ENCODE measurements at places on chromosomes 16 and 17. TPM values are rescaled to one million over a fixed set of nuclear protein-coding genes. Genes with fewer than 3 reads are reported as not detected.

The MYH11 gene
- total RNA-seq: not detected

The CES3 gene
- total RNA-seq: 0.48 TPM

The KRT36 gene
- total RNA-seq: 0.17 TPM

The SERPINF2 gene
- total RNA-seq: 36.3 TPM

The CLDN7 gene
- 284 TPM for total RNA-seq

The KRT39 gene
- 0.70 TPM for total RNA-seq

The CCDC78 gene
- 3.9 TPM for total RNA-seq

The EPX gene
- not detected for total RNA-seq

The SRSF2 gene
- total RNA-seq: 198 TPM

The CX3CL1 gene
- total RNA-seq: 17.8 TPM

The TEKT1 gene
- total RNA-seq: 1.6 TPM

The CPPED1 gene
- 15.2 TPM for total RNA-seq

DNA sequence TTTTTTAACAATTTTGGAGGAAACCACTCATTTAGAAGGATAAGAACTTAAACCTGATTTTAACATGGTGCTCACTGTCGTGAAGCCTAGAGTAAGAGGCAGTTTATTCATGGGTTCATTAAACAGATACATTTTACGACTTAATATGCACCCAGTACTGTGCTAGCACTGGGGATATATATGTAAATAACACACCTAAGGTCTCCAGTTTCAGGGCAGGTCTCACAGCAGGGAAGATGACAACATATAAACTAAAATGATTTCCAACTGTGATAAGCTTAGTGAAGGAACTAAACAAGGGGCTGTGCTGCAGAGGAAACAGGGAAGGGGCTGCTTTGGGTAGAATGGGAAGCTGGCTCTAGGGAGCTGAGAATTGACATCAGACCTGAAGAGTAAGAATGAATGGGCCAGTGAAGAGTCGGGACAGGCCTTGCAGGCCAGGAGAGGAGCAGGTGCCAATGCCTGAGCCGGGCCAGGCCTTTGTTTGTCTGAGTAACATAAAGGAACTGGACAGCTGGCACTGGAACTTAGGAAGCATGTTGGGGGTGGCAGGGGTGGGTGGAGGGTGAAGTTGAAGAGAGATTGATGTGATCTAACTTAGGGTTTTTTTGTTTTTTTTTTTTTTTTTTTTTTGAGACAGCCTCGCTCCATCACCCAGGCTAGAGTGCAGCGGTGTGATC, 12.1 kb downstream of the NT5M start:
- no peak for DNase-seq

DNA sequence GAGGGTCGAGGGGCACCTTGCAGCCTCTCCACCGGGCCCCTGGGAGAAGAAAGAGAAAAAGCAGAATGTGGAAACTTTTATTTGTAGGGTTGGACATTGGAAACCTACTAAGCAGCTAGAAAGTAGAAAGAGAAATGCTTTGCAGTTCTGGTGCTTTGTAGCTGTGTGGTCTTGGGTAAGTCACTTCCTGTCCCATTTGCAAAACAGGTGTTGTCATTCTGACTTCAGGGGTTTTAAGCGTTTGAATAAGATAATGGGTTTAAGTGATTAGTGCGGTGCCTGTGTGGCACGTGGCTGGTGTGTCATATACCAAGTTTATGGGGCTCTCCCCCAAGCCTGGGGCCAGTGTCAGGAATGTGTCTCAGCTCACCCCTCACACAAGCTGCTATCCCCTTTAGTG, 1.6 kb downstream of the CA4 start:
- no peak for DNase-seq

DNA sequence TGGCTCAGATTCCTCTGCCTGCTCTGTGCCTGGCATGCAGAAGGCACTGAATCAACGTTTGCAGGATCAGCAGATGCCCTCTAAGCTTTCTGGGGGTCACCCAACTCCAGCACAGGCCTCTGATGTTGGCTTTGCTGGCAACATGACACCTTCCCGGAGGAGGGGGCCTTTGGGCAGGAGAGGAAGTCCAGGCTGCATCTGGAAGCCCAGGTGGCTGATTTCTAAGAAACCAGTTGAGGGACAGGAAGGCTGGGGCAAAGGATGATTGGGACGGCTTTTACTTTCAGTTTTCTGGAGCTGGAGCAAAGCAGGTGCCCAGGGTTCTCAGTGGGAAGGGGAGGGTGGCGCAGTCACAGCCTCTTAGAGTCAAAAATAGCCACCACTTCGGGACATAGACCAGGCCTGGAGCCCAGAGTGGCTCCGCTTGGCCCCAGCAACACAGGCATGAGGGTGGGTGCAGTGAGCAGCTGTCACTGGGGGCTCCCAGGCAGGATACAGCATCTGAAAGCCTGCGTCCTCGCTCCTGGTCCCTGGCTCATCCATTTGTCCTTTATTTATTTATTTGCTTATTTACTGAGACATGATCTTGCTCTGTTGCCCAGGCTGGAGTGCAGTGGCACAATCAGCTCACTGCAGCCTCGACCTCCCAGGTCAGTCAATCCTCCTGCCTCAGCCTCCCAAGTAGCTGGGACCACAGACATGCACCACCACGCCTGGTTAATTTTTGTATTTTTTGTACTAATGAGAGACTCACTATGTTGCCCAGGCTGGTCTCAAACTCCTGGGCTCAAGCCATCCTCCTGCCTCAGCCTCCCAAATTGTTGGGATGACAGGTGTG, 15.1 kb downstream of the SOCS1 start:
- DNase-seq: no peak

GRCh38 chr17:62692721-62693431, 65.4 kb downstream of the MRC2 start:
- DNase-seq: no peak

GRCh38 chr16:77975942-77976341, 46.4 kb upstream of the CLEC3A start:
- DNase-seq: no peak

GRCh38 chr16:68575082-68575481, 36.0 kb downstream of the ZFP90 start:
- no peak for DNase-seq

DNA sequence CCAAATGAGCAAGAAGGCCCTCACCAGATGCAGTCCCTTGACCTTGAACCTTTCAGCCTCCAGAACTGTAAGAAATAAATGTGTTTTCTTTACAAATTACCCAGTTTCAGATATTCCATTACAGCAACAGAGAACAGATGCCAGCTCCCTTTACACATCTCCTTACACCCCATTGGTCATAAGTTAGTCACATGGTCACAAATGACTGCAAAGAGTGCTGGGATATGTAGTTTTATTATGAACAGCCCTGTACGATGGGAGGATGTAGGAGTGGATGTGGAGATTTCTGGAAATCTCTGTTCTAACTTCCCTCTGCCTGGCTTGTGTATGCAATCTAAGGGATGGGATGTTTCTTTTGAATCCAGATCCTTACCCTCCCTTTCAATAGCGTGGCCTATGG, 13.3 kb upstream of the RPL38 start:
- DNase-seq: no peak

- peak; percentile 56 for DNase-seq
Observed at GRCh38 chr17:83175822-83176622, 96.6 kb downstream of the METRNL start.

DNA sequence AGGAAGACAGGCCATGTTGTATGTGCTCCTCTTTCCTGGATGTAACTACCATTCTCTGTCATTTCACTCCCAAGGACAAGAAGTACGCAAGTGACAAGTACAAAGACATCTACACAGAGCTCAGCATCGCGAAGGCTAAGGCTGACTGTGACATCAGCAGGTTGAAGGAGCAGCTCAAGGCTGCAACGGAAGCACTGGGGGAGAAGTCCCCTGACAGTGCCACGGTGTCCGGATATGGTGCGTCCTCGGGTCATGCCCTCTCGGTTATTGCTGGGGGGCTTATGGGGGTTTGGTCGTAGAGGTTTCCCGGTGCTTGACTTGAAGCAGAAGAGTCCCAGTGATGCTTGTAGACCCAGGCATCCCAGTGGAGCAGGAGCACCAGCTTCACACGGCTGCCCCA, 29.0 kb downstream of the PLD6 start:
- DNase-seq: no peak

DNA sequence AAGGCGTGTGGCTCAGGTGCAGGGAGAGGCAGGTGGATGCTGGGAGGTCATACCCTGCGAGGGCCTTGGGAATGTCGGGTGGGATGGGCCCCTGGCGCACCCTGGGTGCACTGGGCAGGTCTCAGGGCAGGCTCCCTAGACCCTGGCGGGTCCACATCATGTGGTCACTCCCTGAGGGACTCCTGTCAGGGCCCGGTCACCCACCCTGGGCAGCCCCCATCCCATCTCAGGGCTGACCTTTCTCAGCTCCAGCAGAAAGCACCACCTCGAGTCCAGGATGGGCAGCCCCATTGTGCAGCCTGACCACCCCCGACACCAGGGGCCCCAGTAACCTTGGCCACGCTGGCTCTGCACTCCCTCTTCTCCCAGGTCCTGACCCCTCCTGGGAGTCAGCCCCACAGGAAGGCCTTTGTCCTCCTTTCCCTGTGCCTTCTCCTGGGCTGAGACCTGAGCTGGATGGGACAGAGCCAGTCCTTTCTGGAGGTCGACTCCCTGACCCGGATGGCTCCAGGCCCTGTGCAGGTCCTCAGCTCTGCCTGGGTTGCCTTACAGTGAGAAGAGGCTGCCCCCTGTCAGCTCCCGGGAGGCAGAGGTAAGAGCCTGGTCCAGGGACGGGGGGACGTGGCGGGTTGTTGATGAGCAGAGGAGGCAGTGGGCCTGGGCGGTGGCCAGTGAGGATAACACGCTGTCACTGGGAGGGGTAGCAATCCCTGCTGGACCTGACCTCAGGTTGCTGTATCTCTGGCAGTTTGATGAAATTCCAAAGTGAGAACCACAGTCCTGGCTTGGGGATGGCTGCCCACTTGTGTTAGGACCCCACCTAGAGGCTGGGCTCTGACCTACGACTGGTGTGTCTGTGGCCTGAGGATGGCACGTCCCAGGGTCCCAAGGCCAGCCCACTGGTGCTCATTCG, 77.9 kb downstream of the GOSR1 start:
- no peak for DNase-seq

DNA sequence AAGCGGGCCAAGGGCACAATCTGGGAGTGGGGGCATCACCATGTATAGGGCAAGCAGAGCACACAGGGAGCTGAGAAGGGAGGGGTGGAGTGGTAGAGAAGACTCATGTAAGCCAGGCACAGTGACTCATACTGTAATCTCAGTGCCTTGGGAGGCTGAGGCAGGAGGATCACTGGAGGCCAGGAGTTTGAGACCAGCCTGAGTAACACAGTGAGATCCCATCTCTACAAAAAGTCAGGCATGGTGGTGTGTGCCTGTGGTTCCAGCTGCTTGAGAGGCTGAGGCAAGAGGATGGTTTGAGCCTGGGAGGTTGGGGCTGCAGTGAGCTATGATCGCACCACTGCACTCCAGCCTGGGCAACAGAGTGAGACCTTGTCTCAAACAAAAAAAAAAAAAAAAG, 40.8 kb downstream of the ARHGAP27 start:
- no peak for DNase-seq

- no peak for DNase-seq
Observed at GRCh38 chr17:52841971-52842370, 683.5 kb upstream of the CA10 start.

GRCh38 chr17:61383689-61384201, 15.9 kb upstream of the TBX2 start:
- no peak for DNase-seq

DNA sequence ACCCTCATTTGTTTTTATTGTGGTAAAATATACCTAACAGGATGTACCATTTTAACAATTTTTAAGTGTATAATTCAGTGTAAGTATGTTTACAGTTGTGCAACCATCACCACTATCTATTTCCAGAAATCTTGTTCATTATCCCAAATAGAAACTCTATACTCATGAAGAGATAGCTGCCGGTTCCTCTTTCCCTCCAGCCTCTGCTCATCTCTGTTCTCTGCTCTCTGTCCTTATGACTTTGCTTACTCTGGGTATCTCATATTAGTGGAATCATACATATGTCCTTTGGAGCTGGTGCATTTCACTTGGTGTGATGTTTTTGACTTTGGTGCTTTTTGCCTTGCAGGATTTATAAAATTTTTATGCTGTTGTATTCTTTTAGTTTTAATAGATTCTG, 19.4 kb downstream of the CYLD start:
- DNase-seq: no peak

GRCh38 chr17:3888343-3889171, 4.3 kb downstream of the CAMKK1 start:
- no peak for DNase-seq

DNA sequence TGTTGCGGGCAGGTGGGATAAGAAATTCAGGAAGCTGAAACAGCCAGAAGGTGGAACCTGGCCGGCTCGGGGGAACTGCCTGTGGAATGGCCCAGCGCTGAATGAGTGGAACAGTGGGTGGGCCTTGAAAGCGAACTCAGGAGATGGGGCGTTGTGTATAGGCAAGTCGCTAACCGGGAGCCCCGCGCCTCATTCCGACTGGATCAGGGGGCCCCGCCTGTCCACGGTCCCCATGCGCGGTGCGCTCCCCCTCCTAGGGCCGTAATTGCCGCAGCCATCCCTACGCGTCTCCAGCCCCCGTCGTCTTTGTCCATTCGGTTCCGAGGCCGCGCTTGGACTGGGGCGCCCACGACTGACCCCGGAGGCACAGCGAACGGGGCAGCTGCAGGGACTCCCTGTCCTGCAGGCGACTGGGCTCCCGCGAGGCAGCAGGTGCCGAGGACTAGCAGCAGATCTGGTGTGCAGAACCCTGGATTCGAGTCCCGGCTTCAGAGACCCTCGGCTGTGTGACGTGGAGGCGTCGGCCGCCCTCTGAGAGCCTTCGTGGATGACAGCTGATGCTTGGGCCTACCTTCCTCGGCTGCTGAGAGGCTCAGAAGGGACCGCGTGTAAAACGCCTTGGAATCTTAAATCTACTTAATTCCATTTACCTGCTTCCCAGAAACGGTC, 10.9 kb upstream of the CA4 start:
- DNase-seq: no peak

GRCh38 chr17:66474806-66475497, 172.5 kb downstream of the PRKCA start:
- DNase-seq: no peak

DNA sequence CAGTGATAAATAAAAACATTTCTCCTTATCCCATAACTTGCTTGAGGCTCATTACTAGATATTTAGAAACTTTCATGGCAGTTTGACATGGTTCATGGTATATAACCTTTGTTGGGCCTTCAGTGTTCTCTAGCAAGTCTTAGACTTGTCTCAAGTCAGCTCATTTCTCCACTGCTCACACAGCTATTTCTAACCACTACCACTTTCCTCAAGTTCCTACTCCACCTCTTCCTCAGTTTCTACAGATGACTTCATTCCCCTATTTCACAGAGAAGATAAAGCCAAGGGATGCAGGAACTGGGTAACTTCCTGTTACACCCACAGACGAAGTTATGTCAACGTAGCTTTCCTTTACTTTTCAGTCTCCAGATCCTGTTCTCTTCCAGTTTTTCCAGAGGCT, 23.2 kb downstream of the NLK start:
- DNase-seq: no peak

- no peak for DNase-seq
Observed at GRCh38 chr16:78684655-78685375, 585.4 kb downstream of the WWOX start.

- no peak for DNase-seq
Observed at GRCh38 chr17:17030515-17031211, 11.6 kb upstream of the MPRIP start.

GRCh38 chr17:60406887-60407286, 15.0 kb upstream of the USP32 start:
- no peak for DNase-seq

- no peak for DNase-seq
Observed at GRCh38 chr16:86345516-86345915, 164.8 kb upstream of the FOXF1 start.

GRCh38 chr17:48236681-48237134, 129.1 kb downstream of the SNX11 start:
- no peak for DNase-seq

All from type B pancreatic cell (in vitro differentiated cells).